ENCODE measurements at places on chromosomes 1 and 21.

GRCh38 chr1:7780976-7781375 lies 3.1 kb upstream of the PER3 start:
- no peak for DNase-seq

DNA sequence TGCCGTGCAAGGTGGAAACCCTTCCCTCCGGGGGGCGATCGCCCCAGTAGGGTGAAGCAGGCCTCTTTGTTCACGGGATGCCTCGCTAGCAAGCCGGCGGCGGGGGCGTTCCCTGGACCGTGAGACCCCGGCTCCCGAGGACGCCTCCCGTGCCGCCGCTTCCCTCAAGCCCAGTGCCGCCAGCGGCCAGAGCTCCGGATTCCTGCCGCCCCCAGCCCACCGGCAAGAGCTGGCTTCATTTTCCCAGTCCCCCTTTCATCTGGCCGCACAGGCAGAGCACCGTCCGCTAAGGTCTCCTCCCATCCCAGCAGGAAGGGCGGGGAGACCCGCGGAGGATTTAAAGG lies 16.3 kb downstream of the IER5 start:
- peak; percentile 59 for DNase-seq

DNA sequence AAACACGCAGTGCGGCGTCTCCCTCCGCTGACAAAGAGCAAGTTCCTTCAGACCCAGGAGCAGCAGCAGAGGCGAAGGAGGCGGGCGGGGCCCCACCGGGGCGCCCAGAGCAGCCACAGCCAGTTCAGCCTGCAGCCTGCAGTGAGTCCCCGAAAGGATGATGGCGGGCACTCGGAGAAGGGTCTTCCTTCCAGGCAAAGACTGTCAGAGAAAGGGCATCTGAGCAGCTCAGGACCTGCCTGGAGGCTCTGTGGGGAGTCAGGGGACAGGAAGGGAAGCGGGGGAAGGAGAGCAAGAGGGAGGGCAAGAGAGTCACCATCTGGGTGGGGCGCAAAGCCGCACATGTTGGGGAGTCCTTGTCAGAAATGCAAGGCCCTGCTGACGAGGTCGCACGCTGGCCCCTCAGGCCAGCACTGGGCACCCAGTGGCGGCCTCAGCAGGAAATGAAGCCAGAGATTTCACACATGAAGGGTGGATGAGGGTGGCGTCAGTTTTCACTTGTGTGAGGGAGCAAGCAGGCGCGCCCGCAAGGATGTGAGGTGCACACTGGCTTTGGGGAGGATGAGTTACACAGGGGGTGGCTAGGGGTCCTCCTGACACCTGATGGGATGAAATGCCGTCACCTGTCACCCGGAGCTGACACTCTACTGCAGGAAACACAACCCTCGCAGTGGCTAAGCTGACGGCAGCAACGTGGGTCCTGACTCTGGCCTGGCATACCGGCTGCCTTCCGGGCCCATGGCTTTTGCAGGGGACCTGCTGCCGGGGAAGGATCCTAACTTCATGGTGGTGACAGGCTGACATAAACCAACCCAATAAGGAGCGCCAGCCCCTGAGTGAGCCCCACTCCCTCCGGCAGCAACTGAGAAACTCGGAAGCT lies 6.6 kb downstream of the LRRC47 start:
- DNase-seq, result no peak

- DNase-seq, result no peak
These were observed 63.7 kb downstream of the NAV1 start for GRCh38 chr1:201602413-201603265.

DNA sequence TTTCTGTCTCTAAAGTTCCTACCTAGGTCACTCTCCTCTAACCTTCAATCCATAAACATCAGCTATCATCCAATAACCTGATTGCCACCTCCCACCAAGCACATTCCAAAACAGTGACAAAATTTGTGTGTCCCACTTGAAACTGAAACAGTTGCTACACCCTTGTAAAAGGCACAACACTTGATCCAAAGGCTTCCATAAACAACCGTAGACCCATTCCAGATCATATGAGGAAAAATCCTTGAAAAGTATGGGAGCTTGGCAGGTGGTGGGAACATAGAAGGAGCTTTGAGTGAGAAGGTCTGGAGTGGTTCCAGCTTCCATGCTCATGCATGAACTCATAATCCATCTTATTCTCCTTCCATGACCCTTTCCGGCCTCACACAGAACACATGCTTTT lies 82.0 kb upstream of the ATP1A1 start:
- no peak for DNase-seq

GRCh38 chr1:29823561-29823960 lies 587.2 kb downstream of the PTPRU start:
- no peak for DNase-seq
